ENCODE measurements at places on chromosomes 5 and 9.

- H3K36me3 ChIP-seq, result peaks cover 2% of the 10 kb centered on the region
- H3K27ac ChIP-seq, result no peak overlapping the region
- DNase-seq, result peak; percentile 11
- no peaks in the 10 kb centered on the region for H3K27me3 ChIP-seq
- no peaks in the 10 kb centered on the region for H3K4me1 ChIP-seq
These were observed 65.9 kb downstream of the HABP4 start for GRCh38 chr9:96515621-96516470.

DNA sequence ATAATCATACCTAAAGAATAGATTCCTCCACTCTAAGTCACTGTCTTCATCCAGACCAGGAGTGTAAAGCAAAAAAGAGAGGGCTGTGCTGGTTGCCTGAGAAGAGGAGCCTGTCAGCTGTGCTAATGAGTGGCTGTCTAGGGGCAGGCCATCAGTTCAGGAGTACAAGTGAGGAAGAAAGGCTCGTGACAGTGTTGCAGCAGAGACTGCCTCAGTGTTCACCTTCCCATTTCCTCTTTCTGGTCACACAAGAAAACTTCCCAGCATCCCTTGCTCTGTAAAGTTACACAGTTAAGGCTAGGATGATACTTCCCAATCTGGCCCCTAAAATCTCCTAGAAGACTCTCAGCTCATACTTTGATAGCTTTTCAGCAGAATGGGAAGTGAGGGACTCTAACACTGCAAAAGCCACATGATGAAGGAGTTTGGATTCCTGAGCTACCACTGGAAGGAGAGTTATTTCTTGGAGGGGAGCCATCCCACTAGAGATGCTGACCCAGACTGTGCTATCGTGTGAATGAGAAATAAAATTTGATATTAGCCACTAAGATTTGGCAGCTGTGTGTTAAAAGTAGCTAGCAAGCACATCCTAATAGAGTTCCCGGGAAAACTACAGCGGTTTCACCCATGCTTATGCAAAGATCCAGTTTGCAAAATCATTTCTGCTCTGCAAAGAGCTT lies 67.1 kb downstream of the ADAMTS12 start:
- H3K4me3 ChIP-seq, result no peak overlapping the region
- H3K27me3 ChIP-seq, result no peaks in the 10 kb centered on the region
- DNase-seq, result no peak
- no peaks in the 10 kb centered on the region for H3K4me1 ChIP-seq
- no peak overlapping the region for H3K27ac ChIP-seq

DNA sequence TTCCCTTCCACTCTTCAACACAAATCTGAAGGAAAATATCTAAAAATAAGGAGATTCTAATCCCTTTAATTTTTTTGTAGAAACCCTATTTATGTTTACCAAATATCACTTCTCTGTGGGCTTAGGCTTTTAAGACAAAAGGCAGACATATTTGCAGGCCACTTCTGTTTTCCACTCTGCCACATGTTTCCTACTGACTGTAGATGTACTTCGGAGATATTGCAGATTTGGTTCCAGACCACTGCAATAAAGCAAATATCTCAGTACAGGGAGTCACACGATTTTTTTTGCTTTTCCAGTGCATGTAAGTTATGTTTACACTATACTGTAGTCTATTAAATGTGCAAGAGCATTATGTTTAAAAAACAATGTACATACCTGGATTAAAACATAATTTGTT lies 219.0 kb downstream of the SREK1 start:
- peak; percentile 48 for DNase-seq
- H3K4me3 ChIP-seq, result no peak overlapping the region

- H3K36me3 ChIP-seq, result no peaks in the 10 kb centered on the region
- no peak overlapping the region for H3K4me3 ChIP-seq
- DNase-seq, result no peak
- no peaks in the 10 kb centered on the region for H3K4me1 ChIP-seq
These were observed 173.8 kb downstream of the GAS1 start for GRCh38 chr9:86773422-86773945.

DNA sequence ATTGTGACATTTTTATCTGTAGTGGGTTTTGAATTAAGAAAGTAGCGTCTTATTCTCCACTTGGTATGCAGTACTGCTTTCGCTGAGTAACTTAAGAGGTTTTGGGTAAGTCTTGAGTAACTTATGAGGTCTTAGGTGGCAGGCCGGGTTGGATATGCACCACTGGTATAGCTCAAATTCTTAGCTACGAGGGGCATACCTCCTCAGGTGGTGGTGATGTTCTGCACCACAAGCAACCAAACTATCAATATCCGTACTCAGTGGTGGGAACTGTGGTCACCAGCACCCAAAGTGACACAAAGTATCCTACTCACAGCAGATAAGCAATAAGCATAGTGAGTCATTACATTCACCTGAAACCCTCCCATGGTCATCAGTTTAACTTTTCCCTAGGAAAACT lies 13.7 kb downstream of the SMC2 start:
- H3K4me3 ChIP-seq, result no peak overlapping the region
- H3K27me3 ChIP-seq, result no peaks in the 10 kb centered on the region
- peaks cover 26% of the 10 kb centered on the region for H3K36me3 ChIP-seq
- no peaks in the 10 kb centered on the region for H3K4me1 ChIP-seq

DNA sequence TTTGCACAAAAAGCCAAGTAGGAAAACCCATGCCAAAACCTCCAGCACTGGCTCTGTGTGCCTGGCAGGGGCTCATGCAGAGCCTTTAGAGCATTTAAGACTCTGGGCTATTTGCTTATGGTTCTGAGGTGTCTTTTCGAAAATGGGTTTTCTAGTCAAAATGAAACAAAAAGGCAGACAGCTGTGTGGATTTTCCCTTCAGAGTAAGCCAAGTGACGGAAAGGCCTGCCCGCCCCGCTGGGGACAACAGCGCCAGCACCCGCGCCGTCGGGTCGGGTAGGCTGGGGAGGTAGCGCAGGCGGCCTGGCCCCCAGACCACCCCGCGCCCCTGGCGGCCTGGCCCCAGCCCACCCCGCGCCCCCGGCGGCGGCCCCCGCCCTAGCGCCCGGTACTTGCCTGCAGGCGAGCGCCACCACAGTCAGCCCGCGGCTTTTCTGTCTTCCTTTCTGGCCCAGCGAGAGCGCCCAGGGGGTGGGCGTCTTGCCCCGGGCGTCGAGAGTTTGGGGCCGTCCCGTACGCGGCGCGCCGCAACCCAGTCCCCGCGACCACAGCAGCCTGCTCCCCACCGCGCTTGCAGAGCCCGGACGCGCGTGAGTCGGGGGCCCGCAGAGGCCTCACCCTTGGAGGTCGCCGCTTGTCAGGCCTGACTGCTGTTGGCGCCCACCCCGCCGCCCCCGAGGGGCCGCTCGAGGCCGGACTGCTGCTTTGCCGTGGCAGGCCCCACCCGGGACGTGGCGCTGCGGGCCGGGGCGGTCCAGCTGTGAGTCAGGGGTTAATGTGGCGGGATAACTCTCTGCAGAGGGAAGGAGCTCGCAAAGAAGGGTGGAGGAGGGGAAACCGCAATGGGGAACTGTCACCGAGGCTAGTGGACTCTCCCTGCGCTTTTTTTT lies at the start of gene TICAM2:
TSS of gene TICAM2 (minus strand) at position 779 of the 890 bp plus-strand sequence. CDS start 21,223 bp downstream, outside the sequence.
- peaks cover 15% of the 10 kb centered on the region for H3K4me1 ChIP-seq
- H3K27ac ChIP-seq, result no peak within 1 kb of the TSS
- peak within 1 kb of the TSS; percentile 96 for H3K4me3 ChIP-seq
- peak; percentile 73 for DNase-seq
- peaks cover 4% of the 10 kb centered on the region for H3K36me3 ChIP-seq

- H3K4me1 ChIP-seq, result peaks cover 18% of the 10 kb centered on the region
- no peak overlapping the region for H3K4me3 ChIP-seq
- no peaks in the 10 kb centered on the region for H3K36me3 ChIP-seq
- H3K27ac ChIP-seq, result no peak overlapping the region
- peaks cover 2% of the 10 kb centered on the region for H3K27me3 ChIP-seq
These were observed 8.8 kb downstream of the SPRY4 start for GRCh38 chr5:142316051-142316450.

GRCh38 chr5:73222173-73222572 lies 49.2 kb downstream of the TMEM174 start:
- no peak overlapping the region for H3K4me3 ChIP-seq
- no peaks in the 10 kb centered on the region for H3K4me1 ChIP-seq
- H3K27me3 ChIP-seq, result peaks cover 31% of the 10 kb centered on the region
- H3K27ac ChIP-seq, result no peak overlapping the region
- no peak for DNase-seq

DNA sequence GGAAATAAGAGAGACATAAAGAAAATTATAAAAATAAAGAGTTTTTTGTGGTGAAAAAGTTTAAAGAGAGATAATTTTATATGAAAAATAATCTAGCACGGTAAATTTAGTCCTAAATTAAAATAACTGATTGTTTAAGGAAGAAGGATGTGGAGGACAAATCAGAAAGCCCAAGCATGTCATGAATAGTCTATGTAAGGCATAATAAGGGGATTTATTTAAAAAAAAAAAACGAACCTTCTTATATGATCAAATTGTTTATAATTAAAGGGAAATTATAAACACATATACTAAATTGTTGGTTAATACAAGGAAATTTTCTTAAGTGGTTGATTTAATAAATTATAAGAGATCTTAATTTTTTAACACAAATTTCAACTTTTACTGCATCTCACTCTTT lies 551.8 kb upstream of the TYRP1 start:
- H3K4me1 ChIP-seq, result no peaks in the 10 kb centered on the region
- H3K27me3 ChIP-seq, result no peaks in the 10 kb centered on the region
- H3K4me3 ChIP-seq, result no peak overlapping the region
- H3K36me3 ChIP-seq, result no peaks in the 10 kb centered on the region
- no peak for DNase-seq
- no peak overlapping the region for H3K27ac ChIP-seq

DNA sequence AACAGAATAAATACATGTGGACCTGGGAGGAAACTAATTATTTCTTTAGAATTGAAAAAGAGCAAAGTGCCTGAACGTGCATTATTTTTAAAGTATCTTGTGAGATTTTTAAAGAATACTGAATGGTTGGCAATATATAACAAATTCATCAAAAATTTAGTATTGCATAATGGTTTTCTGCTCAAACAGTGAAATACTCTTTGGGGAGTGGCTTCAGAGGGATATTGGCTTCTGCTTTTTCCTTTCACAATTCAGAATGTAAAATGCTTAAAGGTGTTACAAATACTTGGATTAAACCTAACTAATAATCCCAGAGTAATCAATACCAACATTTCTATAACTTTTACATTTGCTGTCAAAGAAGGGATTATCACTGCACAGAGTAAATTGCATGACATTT lies 379.3 kb upstream of the CHD1 start:
- H3K4me1 ChIP-seq, result no peaks in the 10 kb centered on the region
- H3K36me3 ChIP-seq, result no peaks in the 10 kb centered on the region
- H3K27me3 ChIP-seq, result no peaks in the 10 kb centered on the region
- DNase-seq, result no peak

- H3K4me1 ChIP-seq, result peaks cover 60% of the 10 kb centered on the region
- no peaks in the 10 kb centered on the region for H3K27me3 ChIP-seq
- peak overlapping the region; percentile 55 for H3K27ac ChIP-seq
- peak; percentile 26 for DNase-seq
These were observed 19.2 kb upstream of the NDST1 start for GRCh38 chr5:150488519-150489359.

- H3K27ac ChIP-seq, result no peak overlapping the region
- DNase-seq, result no peak
- H3K4me3 ChIP-seq, result no peak overlapping the region
- H3K27me3 ChIP-seq, result no peaks in the 10 kb centered on the region
These were observed 46.7 kb downstream of the GDNF start for GRCh38 chr5:37792975-37793631.

GRCh38 chr9:95864852-95865580 lies 10.5 kb upstream of the ERCC6L2 start:
- no peak overlapping the region for H3K4me3 ChIP-seq
- peaks cover 3% of the 10 kb centered on the region for H3K4me1 ChIP-seq
- no peaks in the 10 kb centered on the region for H3K36me3 ChIP-seq
- no peak for DNase-seq
- H3K27ac ChIP-seq, result no peak overlapping the region

DNA sequence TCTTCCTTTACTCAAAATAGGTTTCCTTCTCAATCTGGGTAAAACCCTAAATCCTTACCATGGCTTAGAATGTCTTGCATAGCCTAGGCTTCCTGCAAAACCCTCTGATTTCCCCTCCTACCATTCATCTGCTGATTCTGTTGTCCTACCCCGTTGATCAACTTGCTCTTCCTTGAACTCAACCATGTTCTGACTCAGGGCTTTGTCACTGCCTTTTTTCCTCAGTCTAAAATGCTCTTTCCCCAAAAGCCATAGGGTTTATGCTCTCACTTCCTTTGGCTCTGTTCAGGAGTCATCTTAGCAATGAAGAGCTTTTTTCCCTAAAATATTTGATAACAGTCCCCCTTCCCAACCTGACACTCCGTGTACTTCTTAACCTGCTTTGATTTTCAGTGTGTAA lies 79.4 kb upstream of the IZUMO3 start:
- no peak overlapping the region for H3K4me3 ChIP-seq
- H3K27me3 ChIP-seq, result no peaks in the 10 kb centered on the region
- H3K36me3 ChIP-seq, result no peaks in the 10 kb centered on the region
- no peak for DNase-seq
- no peak overlapping the region for H3K27ac ChIP-seq

GRCh38 chr9:136784249-136784996 lies 6.7 kb upstream of the TMEM141 start:
- H3K4me1 ChIP-seq, result peaks cover 18% of the 10 kb centered on the region
- H3K27ac ChIP-seq, result no peak overlapping the region
- H3K36me3 ChIP-seq, result no peaks in the 10 kb centered on the region
- H3K4me3 ChIP-seq, result no peak overlapping the region
- no peaks in the 10 kb centered on the region for H3K27me3 ChIP-seq
- DNase-seq, result no peak

GRCh38 chr5:140556438-140556837 lies 835 bp downstream of the SRA1 start:
- peak overlapping the region; percentile 86 for H3K4me3 ChIP-seq
- peaks cover 30% of the 10 kb centered on the region for H3K36me3 ChIP-seq
- H3K27me3 ChIP-seq, result no peaks in the 10 kb centered on the region
- no peak for DNase-seq
- H3K4me1 ChIP-seq, result peaks cover 19% of the 10 kb centered on the region
- peak overlapping the region; percentile 91 for H3K27ac ChIP-seq

DNA sequence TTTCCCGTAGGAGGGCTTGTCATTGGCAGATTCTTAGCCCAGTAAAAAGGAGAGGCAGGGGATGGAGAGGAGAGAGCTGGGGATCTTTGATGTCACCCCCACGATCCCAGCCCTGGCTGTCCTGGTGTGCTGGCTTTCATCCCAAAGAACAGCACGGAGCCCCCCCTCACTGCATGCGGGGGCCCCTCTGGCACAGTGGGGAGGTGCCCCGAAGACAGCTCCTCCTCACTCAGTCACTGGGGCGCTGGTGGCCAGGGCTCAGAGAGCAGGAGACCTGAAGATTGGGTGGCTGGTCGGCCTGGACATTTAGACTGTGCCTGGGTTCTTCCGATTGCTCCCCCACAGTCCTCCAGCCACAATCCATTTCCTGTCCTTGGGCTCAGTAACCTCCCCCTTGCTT lies 207.5 kb downstream of the MELK start:
- peaks cover 2% of the 10 kb centered on the region for H3K4me1 ChIP-seq
- no peak for DNase-seq
- H3K36me3 ChIP-seq, result no peaks in the 10 kb centered on the region
- H3K27ac ChIP-seq, result no peak overlapping the region
